Fibroblast of skin of left biceps (primary cell): ENCODE measurements at places on chromosomes 6 and 20.

GRCh38 chr20:18031888-18032509, 25.7 kb downstream of the OVOL2 start:
- DNase-seq: no peak

- DNase-seq: no peak
These were observed 77.7 kb downstream of the SOBP start for GRCh38 chr6:107567643-107568042.

DNA sequence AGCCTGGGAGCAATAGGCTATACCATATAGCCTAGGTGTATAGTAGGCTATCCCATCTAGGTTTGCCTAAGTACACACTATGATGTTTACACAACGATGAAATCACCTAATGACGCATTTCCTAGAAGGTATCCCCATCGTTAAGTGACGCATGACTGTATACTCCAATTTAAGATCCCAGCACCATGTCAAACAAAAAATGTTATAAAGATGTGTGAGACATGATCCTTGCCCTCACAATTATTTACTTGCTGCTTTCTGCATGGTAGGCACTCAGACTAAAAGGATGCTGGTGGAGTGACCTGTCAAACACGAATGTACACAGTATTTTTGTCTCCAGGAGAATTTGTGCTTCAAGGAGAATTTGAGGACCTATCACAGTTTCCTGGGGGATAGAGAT, 32.3 kb downstream of the SNAP25 start:
- DNase-seq: no peak

GRCh38 chr6:39517756-39518155, 195.3 kb upstream of the KCNK16 start:
- DNase-seq: no peak

- no peak for DNase-seq
These were observed 37.1 kb upstream of the B4GALT5 start for GRCh38 chr20:49750611-49751396.
